ENCODE measurements at places on chromosomes 1 and 21. TPM values are rescaled to one million over a fixed set of nuclear protein-coding genes. Genes with fewer than 3 reads are reported as not detected.

TENT5C gene
- total RNA-seq = 0.17 TPM

ACKR1 gene
- not detected for total RNA-seq

DEDD gene
- total RNA-seq = 32.0 TPM

OR6Y1 gene
- total RNA-seq = not detected

F11R gene
- total RNA-seq = 0.74 TPM

HORMAD1 gene
- not detected for total RNA-seq

MYOC gene
- not detected for total RNA-seq

TLR5 gene
- not detected for total RNA-seq

EXTL1 gene
- 0.30 TPM for total RNA-seq

KIF21B gene
- 3.3 TPM for total RNA-seq
